ENCODE measurements at places on chromosomes 1 and 21.

DNA sequence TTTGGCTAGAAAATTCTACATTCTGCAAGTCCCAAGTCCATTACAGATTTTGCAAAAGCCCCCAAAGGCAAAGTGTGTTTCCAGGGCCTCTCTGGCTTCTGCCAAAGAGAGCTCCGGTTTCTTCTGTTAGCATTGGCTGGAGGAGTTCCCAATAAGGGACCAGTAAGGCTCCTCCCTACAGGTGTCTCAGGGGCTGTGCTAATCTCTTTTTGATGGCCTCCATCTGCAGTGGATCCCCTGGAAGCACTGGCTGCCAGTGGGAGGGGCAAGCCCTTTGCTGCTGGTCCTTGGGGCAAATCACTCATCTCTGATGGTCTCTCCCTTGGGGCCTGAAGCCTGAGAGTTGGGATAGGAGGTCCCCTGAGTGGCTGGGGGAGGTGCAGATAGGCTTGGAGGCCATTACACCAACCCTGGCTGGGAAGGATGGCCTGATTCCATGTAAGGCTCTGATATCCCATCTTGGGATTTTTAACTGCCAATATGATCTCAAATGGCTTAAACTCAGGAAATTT is 89.1 kb upstream of the USP24 start:
- no peak for DNase-seq

DNA sequence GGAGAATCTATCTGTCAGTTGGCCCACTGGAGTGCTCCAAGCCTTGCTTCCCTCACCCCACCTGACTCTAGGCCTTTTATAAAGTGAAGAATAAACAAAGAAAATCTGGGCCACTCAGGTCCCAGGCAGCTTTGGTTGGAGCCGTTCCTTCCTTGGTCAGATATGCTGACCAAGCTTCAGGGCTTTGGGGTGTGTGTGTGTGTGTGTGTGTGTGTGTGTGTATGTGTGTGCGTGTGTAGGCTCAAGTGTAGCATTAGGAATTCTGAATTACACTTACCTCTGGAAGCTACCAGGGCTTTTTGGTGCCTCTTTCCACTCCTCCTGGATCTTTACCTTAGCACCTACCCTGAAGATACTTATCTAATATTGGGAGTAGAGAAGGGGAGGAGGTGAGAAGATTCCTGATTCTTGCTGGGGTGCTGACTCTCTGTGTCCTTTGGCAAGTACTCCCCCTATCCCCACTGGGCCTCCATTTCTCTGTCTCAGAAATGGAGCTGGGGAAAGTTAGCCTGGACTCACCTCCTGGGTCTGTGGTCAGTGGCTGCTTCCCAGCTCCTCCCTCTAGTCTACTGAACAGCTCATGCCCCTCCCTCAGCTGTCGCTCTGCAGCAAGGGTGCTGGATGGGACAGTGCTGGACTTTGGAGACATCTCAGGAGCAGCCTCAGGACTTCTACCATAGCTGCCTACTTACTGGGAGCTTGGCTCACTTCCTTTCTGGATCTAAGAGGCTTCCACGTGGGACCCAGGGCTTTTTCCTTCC is 10.8 kb downstream of the FOXD2 start:
- DNase-seq: no peak

DNA sequence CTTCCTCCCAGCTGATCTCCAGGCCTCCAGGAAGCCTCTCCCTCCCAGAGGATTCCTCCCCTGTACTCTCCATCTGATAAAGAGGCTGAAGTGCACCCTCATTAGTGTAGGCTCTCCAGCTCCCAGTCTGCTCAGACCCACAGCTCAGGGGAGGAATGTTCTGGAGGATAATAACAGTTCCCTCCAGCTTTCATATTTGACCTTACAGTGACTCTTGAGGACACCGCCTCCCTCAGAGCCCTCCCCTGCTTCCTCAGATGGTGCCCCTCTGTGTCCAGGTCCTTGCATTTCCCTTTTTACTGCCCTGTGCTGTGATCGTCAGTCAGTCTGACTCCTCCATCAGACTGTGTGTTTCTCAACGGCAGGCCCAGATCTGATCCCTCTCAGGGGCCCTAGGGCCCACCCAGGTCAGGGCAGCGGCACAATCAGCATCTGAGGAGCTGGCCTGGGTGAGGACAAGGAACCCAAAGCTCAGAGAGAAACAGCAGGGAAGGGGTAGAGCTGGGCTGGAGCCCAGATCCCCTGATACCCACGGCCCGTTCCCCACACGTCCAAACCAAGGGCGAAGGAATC is 1.1 kb upstream of the SHISAL2A start:
- no peak for DNase-seq

GRCh38 chr1:214583824-214584554 is 19.0 kb upstream of the CENPF start:
- no peak for DNase-seq

DNA sequence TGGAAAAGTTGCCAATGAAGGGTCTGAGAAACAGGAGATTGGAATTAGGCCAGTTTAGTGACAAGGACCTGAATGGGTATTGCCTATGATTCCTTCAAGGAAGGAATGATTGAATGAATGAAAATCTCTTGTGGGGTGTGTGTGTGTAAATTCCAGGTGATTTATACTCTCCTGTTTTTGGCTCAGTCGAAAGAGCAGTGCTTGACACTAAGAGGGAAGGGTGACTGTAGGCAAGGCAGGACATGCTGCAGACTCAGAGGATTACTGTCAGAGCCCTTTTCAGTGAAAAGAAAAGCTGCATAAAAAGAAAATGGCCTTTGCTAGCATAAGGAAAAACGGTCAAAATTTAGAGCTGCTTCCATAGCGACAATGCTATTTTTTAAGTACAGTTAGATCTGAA is 30.1 kb downstream of the C1orf21 start:
- no peak for DNase-seq

DNA sequence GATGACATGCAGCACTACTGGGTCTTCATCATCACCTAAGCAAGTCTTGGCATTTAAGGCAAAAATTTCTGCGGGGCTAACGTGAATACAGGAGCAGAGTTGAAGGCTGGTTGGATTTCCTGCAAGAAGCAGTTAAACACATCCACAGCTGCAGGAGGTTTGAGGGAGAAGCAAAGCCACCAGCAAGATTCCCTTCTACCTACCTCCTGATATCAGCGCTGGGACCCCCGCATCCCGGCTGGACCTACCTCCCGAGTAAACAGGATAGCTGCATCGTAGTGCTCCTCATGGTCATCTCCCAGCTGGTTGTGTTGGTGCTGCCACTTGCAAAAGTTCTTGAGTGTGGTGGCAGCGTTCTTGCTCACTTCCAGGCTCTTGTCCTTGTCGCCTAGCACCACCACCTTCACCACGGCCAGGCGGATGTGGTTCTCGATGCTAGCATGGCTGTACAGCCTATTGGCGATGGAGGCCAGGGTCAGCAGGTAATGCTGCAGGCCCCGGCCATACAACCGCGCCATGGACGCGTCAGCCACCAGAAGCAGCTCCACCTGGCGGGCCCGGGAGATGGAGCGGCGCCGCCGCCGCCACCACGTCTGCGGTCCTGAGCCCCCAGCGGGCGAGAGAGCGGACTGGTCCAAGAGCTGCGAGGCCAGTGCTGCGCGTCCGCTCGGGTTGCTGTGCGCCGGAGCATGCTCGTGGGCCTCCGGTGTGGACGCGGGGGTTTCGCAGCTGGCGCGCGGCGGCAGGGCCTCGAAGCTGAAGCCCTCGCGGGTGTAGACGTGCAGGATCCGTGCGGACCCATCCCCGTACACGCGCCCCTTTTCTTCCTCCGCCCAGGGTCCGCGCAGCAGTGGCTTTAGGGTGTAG is 1.6 kb downstream of the ADAMTS5 start:
- no peak for DNase-seq

GRCh38 chr1:154346276-154346917 is 21.1 kb downstream of the ATP8B2 start:
- DNase-seq: no peak

DNA sequence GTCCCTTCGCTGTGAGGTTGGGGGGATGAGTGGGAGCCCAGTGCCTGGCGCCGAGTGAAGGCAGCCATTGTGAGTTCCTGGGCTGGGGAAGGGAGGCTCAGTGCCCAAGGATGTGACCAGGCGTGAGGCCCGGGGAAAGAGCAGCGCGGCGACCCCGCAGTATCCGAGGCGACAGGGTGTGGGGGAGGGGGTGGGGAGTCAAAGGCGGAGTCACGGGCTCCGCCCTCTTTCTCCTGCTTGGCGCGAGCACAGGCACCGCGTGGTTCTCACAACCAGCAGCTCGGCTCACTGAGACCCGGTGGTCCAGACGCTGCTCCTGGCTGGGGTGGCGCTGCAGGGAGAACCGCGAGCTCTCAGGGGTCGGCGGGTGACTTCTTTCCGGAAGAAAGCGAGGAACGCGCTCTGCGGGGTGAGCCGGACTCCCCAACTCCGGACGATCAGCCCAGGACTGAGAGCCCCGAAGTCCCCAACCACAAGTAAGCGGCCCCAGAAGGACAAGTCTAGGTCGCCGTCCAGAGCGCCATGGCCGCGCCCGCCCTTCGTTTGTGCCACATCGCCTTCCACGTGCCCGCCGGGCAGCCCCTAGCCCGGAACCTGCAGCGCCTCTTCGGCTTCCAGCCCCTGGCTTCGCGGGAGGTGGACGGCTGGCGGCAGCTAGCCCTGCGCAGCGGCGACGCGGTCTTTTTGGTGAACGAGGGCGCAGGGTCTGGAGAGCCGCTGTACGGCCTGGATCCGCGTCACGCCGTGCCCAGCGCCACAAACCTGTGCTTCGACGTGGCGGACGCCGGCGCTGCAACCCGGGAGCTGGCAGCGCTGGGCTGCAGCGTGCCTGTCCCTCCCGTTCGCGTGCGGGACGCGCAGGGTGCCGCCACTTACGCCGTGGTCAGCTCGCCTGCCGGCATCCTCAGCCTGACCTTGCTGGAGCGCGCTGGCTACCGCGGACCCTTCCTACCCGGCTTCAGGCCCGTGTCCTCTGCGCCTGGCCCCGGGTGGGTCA is at the start of gene HPDL:
TSS of gene HPDL (plus strand) at position 269 of the 997 bp plus-strand sequence. CDS start at position 523, 254 bp downstream.
- peak; percentile 61 for DNase-seq

GRCh38 chr1:19036041-19036812 is 79.8 kb upstream of the IFFO2 start:
- no peak for DNase-seq

DNA sequence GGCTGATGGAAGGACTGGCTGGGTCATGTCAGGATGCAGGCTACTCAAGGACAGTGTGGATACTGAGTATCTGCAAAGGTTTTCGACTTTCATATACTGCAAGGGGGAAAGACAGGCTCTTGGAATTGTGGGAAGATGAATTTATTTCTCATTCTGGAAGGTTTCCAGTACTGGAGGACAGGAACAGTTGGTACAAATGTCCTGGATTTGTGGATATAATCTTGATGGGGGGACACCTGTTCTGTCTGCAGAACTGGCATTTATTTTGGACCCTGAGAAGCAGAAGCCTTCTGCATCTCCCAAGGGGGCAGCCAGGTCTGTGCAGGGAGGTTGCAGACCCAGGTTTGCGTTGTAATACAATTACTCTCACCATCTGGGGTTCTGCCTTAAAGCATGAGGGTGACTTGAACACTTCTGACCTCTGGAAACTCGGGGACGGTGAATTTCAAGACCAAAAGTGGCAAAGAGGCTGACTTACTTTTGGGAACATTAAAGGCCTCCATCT is 65.8 kb downstream of the NOS1AP start:
- DNase-seq: no peak

DNA sequence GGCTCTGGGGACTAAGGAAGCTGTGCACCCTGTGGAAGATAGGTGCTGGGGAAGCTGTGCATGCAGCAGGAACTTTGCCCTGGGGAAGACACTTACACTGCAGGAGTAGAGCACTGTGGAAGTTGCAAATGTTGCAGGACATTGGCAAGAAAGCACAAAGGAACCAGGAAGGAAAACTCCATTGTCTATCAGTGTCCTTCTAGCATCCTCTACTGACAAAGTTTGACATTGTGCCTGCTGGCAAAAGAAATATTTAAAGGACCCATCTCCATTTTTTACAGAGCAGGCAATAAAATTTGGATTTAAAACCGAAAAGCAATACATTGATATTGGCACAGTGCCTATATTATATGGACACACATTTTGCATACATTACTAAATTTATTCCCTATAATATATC is 394.1 kb downstream of the PBX1 start:
- no peak for DNase-seq

DNA sequence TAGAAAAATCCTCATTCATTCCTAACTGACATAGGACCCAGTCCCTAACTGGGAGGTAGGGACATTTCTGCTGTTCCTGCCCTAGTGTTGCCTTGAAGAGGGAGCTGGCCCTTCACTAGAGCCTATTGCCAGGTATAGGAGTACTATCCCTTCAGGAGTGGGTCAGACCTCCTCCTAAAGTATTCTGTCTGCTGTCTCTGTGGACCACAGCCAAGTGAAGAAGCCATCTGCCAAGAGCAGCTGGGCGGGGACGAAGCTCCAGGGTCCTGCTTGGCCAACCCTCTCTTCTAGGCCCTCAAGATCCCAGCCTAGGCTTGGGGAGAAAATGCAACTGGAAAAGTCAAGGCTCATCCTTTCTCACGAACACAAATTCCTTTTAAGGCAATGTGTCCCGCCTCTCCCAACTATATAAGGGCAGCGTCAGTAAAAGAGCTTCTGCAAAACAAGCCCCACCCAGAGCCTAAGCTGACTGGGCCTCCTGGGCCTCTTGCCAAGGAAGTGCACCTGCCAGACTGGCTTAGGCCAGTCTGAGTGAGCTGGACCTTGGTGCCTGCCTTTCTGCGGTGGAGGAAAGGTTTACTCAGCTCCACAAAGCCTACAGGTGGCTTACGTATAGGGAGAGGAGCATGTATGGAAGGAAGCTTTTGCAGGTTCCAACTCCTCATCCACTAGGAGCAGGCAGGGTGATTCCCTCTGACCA is 638 bp upstream of the TUFT1 start:
- no peak for DNase-seq

- DNase-seq: no peak
Observed at GRCh38 chr1:169550294-169550693, 36.0 kb downstream of the F5 start.

GRCh38 chr1:61797045-61797755 is 54.9 kb downstream of the PATJ start:
- no peak for DNase-seq

- DNase-seq: no peak
Observed at GRCh38 chr1:115142616-115143015, 53.3 kb upstream of the TSPAN2 start.

- DNase-seq: no peak
Observed at GRCh38 chr1:205951746-205952145, 8.5 kb upstream of the SLC26A9 start.

DNA sequence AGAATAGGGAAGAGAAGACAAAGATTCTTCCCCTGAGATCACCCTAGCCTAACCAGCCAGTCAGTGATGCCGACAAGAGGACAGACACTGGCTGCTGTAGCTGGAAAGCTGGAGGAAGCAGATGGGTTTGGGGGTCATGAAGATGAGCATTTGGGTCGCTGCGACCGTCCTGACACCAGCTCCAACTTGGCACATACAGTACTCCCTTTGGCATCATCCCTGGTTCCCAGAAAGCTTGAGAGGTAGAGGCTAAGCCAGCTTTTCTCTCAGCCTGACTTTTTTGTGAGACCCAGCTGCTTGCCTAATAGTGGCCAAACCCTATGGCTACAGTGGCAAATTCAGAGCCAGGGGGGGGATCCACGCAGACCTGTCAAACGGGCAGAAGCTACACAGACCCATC is 43.0 kb upstream of the IKBKE start:
- no peak for DNase-seq
